PC-3 (cell line): ENCODE measurements at places on chromosomes 1 and 21. TPM values are rescaled to one million over a fixed set of nuclear protein-coding genes. Genes with fewer than 3 reads are reported as not detected.

GRCh38 chr1:78526496-78526895, 35.7 kb downstream of the PTGFR start:
- peak; percentile 77 for DNase-seq

GRCh38 chr1:219534991-219535390, 77.9 kb downstream of the ZC3H11B start:
- no peak for DNase-seq

DNA sequence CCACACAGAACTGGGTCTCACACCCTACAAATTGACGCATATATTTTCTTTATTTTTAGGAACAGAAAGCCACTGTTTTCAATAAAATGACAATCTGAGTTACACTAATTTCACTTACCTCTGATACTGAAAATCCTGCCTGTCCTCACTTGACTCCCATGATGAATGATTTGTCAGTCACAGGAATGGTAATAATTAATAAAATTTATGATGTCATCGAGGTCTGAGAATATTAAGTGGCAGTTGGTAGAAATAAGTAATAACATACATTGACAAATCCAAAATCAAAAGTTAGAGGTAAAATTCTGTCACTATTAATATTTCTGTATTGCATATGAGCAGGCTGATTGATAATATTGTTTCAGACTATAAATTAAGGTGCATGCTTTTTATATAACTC, 418.7 kb upstream of the RGS18 start:
- DNase-seq = no peak

DNA sequence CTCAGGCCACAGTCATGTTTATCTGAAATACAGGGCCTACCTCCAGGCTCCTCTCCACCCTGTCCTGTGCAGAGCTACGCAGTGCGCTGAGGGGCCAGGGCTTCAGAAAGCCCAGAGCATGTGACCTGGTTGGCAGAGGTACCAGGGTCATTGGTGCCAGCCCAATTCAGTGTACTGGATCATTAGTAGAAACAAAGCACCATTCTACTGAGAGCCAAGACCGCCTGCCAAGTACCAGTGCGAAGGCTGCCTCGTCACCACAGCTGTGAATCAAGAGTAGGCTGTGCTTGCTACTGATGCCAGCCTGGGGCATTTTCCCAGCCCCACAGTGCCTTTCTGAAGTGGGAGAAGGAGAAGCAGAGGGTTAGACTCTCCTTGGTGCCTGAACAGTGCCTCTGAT, 59.8 kb downstream of the CAPN9 start:
- no peak for DNase-seq

DNA sequence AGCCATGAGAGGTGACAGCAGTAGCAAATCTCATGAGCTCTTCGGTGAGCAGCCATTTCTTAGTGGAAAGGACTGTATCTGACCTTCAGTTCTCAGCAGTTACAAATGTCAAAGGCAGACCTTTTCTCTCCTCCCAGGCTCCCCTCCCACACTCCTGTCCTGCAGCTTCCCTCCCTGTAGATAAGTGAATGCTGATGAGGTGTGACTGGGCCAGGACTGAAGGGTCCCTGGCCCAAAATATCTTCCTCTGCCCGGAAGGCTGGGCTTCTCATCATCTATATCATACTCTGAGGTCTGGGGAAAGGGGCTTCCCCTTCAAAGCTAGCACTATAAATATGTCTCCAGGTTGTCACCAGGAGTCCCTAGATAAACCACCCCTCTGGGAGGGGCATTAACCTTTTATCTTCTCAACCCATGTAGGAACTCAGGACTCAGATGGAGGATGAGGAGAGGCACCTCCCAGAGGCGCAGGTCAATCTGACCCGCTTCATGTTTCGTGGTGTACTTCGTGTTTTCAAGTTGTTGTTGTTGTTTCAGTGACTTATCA, 3.6 kb upstream of the ADAMTSL4 start:
- DNase-seq = no peak

DNA sequence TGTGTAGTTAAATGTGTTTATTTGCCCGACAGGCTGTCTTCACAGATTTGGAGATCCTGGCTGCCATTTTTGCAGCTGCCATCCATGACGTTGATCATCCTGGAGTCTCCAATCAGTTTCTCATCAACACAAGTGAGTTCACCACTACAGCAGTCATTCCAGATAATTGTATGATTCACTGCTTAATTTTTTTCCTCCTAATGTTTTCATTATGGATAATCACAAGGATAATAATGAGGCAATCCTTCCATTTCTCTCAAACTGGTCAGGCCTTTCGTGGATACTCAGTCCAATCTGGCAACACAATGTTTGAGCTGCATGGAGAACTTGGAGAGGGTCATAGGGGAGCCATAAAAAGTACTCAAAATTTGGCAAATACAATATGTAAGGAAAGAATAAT, 168.3 kb upstream of the SGIP1 start:
- DNase-seq = no peak

GRCh38 chr1:18882486-18882885, 19.9 kb downstream of the ALDH4A1 start:
- DNase-seq = no peak

The AGT gene
- 0.35 TPM in 1 of 2 replicates, not detected in the other for total RNA-seq
